Activated T-cell treated with anti-CD3 and anti-CD28 coated beads, Interleukin-2, amount 50 U/mL, for 1 hour (primary cell): ENCODE measurements at places on chromosomes 1 and 21.

GRCh38 chr1:166953491-166953890 lies 21.8 kb downstream of the ILDR2 start:
- DNase-seq: no peak

DNA sequence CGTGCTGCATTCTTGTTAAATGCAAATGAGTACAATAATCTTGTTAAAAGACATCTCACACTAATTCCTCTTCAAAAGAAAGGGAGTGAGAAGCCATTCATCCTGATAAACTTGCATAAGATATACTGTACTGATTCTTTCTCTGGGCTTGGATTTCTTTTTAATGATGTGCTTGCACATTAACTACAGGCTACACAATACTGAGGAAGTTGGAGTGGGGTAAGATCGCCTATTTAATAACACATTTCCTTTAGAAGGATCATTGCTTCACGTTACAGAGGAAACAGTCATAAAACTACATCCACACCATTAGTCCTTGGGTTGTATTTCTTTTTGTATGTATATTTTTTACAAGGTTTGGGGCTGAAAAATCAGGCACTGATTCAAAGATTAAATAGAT lies 36.6 kb downstream of the NRIP1 start:
- no peak for DNase-seq

GRCh38 chr1:152933196-152933595 lies 13.8 kb upstream of the SPRR5 start:
- no peak for DNase-seq

GRCh38 chr1:153402226-153402625 lies 11.4 kb upstream of the S100A8 start:
- no peak for DNase-seq

DNA sequence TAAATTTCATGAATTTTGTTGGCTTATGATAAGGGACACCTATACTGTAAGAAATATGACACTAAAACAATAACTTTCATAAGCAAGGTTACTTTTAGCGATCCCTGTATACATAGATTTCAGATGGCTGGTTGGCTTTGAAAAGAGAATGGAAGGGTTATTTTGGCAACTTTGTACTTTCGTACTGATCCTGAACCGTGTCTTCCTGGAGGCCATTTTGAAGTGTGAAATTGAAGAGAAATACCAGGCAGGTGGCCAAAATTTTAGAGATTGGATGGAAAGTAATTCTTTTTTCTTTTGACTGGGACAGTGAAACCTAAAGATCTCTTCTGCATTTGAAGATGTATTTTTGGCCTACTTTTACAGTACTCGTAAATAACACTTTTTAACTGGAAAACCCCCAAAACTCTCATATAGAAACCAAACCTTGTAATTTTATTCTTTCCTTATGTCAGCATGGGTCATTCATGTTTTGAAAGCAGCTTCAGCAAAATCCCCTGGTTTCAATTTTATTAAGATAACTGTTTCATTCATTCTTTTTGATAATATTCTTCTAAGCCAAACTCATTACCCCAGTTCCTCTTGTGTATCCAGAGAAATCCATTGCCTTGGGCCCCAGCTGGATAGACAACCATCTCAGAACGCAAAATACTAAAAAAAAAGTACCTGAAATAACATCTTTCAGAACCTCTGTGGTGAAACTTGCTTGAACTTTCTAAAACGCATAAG lies 38.4 kb upstream of the ZNF281 start:
- DNase-seq: no peak

DNA sequence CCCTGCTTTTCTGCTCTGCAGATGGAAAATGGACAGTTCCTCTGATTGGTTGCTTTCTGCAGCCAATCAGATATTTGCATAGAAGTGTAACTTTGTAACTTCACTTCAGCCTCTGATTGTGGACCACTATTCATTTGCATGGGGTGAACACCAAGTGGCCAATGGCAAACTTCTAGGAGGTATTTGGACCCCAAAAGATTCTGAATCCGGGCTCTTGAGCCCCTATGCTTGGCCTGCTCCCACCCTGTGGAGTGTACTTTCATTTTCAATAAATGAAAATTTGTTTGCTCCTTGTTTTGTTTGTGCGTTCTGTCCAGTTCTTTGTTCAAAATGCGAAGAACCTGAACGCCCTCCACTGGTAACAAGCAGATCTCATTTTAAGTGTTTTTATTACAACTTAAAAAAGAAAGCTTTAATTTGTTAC lies 6.4 kb upstream of the GSTM4 start:
- no peak for DNase-seq

- DNase-seq: no peak
Measured at GRCh38 chr21:46442938-46443337, 15.8 kb upstream of the DIP2A start.

GRCh38 chr1:91556556-91556955 lies 55.9 kb downstream of the CDC7 start:
- DNase-seq: no peak

GRCh38 chr1:158101927-158102326 lies 78.8 kb upstream of the CD1D start:
- DNase-seq: no peak

DNA sequence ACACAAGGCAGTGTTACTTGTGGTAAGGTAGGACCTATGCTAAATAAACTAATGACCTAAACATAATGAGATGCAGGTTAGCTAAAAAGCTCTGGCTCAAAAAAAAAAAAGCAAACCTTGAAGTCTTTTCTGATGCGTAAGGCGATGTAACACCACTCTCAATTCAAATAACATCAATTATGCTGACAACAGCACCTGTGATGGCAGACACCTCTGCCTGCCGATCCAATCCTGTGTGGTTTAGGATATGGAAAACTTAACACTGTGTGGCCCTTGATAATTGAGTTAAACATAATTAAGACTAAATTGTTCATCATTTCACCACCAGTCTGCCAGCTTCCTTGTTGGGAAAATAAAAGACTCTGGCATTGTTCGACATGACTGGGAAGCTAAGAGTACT lies 9.1 kb downstream of the RPAP2 start:
- DNase-seq: no peak

DNA sequence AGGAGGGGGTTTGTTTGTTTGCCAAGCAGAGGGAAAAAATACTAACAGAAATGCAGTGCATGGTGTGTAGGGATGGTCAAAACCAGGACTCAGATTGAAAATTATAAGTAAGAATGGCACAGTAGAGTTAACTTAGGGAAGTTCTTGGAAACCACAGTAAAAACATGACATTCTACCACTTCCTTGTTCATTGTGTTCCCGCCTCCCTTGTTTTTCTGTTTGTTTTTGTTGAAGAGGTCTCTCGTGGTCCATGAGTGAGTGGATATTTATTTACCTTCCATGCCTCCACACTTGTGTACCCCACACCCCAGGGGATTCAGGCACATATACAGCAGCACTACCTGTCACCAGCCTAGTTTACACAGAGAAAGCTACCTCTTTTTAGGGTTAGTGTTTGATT lies 69.6 kb downstream of the OLFML2B start:
- no peak for DNase-seq

- DNase-seq: no peak
Measured at GRCh38 chr1:230839173-230839572, 29.1 kb downstream of the C1orf198 start.

- no peak for DNase-seq
Measured at GRCh38 chr1:160575112-160575664, 4.1 kb downstream of the CD84 start.

DNA sequence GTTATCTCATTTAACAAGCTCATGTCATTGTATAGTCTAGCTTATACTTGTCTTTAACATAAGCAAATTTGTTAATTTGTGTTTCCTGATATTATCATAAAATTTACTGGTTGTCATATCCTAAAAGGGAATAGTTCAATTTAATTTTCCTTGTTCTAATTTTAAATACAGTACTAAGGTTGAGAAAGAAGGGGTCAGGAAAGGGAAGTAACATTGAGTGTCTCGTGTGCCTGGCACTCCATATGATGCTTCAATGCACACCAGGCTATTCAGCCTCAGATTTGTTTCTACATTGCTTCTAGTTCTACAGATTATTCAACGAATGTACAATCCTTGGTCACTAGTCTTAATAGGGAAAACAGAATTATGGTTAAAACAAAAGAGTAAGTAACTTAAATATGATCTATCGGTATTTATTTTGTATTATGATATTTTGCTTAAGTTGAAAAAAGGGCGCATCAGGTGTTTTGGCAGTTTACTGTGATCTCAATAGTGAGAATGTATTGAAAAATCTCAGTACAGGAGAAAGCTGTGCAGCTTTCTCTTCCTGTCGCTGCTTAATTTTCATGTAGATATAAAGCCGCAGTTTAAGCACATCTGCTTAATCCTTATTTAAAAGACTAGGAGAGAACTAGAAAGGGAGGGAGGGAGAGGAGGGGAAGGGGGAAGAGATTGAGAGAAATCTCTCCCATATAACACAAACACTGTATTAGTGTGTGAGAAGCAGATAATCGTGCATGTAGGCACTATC lies 13.0 kb downstream of the PTPRC start:
- no peak for DNase-seq

- no peak for DNase-seq
Measured at GRCh38 chr1:177627148-177627910, 342.5 kb downstream of the SEC16B start.

DNA sequence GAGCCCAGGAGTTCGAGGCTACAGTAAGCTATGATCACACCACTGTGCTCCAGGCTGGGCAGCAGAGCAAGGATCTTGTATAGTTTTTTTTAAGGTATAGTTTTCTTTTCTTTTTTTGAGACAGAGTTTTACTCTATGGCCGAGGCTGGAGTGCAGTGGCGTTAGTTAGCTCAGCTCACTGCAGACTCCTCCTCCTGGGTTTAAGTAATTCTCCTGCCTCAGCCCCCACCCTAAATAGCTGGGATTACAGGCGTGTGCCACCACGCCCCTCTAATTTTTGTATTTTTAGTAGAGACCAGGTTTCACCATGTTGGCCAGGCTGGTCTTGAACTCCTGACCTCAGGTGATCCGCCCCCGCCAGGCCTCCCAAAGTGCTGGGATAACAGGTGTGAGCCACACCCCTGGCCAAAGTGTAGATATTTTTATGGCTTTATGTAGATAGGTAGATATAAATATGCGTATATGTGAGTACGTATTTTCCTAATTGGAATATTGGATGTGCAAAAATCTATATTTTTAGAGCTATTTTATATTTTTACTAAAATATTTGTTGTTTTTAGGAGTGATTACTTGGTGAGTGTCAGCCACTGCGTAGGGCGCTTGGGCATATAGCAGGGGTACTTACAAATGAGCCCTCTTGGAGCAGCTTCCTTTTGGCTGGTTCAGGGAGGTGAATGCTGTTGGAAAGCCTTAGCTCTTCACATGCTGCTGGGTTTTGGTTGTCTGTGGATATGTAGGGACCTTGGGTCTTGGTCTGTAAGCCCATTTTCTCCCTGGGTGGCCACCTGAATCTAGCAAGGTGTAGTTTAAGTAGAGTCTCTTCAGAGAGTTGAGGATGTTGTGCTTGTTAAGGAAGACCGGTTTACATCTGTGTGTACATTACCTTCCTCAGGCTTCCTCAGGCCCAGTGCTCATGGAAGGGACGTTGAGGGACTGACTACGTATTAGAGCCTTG lies 9.5 kb downstream of the KDM4A start:
- no peak for DNase-seq

DNA sequence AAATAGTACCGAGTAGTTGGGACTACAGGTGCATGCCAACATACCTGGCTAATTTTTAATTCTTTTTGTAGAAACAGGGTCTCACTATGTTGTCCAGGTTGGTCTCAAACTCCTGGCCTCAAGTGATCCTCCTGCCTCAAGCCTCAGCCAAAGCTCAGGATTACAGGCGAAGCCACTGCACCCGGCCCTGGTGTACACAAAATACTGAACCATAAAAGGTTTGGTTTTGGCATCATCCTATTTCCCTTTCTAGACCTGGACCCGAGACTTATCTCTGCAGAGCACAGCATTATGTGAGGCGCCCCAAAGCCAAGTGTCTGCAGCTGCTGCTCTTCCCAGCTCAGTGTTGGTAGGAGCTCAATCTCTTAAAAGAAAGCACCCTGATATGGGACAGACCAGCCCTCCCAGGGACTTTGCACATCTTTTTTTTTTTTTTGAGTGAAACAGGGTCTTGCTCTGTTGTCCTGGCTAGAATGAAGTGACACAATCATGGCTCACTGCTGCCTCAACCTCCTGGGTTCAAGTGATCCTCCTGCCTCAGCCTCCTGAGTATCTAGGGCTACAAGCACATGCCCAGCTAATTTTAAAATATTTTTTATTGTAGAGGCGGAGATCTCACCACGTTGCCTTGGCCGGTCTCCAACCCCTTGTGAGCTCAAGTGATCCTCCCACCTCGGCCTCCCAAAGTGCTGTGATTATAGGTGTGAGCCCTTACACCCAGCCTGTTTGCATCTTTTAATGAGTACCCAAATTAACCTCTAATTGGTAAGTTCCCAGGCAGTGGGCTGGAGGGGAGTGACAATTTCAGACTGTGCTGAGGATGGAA lies 20.4 kb downstream of the TEX35 start:
- DNase-seq: no peak
